NCI-H2029 treated with DMSO at 0.1 percent for 48 hours (cell line): ENCODE measurements at places on chromosomes 7 and 10.
A peak's percentile ranks its signal among the peaks of the same experiment; 100 is the strongest.

DNA sequence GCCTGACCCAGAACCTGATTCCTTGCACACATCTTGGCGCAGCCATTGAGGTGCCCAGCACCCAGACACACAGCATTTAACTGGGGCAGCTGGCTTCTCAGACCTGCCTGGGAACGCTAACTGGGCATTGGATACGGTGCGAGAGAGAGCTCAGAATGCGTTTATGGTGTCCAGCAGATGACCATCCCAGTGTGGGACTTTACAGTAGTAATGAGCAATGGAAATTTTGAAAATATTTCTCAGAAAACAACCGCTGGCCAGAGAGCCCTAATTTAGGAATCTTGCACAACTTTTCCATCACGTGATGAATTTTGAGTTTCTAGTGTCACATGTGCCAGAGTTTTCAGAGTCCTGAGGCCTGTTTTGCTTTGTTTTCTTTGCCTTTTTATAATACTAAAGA, 78.2 kb upstream of the SEC61G start:
- DNase-seq: no peak

DNA sequence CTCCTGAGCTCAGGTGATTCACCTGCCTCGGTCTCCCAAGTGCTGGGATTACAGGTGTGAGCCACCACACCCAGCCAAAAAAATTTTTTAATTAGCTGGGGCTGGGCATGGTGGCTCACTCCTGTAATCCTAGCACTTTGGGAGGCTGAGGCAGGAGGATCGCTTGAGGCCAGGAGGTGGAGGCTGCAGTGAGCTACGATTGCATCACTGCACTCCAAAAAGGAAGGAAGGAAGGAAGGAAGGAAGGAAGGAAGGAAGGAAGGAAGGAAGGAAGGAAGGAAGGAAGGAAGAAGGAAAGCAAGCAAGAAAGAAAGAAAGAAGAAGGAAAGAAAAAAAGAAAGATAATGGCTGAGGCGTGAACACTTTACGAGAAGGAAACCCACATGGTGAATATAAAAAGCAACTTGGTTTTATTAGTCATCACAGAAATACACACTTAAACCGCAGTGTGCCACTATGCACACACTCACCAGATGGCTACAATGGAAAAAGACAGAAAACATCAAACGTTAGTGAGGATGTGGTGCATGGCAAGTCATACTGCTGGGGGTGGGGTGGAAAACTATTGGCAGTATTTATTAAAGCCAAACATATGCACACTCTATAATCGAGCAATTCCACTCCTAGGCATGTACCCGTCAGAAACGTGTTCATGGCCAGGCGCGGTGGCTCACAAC, 4.4 kb upstream of the CCL26 start:
- no peak for DNase-seq

- no peak for DNase-seq
These were observed 468.6 kb downstream of the XPNPEP1 start for GRCh38 chr10:109454691-109455090.

- DNase-seq: no peak
These were observed 47.2 kb upstream of the RABGEF1 start for GRCh38 chr7:66693331-66693730.

GRCh38 chr7:75965617-75966016, 28.8 kb downstream of the TMEM120A start:
- no peak for DNase-seq

GRCh38 chr7:27812706-27813105, 72.7 kb downstream of the TAX1BP1 start:
- DNase-seq: no peak

DNA sequence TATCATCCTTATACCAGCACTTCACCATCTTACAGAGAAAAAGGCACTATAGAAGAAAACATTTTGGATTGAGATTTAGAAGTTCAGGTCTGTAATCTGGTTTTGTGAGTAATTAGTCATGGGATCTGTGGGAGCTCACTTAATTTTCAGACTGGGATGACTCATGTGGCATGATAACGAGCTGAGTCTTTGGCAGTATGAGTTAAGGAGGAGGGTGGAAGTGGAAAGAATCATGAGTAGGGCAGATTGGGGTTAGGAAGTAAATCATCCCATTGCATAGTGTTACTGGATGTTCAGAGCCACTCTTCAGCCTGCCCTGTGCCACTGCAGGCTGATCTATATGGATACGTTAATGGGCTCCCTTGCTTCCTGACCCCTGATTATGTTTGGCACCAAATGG, 64.9 kb downstream of the ZNF92 start:
- DNase-seq: no peak

DNA sequence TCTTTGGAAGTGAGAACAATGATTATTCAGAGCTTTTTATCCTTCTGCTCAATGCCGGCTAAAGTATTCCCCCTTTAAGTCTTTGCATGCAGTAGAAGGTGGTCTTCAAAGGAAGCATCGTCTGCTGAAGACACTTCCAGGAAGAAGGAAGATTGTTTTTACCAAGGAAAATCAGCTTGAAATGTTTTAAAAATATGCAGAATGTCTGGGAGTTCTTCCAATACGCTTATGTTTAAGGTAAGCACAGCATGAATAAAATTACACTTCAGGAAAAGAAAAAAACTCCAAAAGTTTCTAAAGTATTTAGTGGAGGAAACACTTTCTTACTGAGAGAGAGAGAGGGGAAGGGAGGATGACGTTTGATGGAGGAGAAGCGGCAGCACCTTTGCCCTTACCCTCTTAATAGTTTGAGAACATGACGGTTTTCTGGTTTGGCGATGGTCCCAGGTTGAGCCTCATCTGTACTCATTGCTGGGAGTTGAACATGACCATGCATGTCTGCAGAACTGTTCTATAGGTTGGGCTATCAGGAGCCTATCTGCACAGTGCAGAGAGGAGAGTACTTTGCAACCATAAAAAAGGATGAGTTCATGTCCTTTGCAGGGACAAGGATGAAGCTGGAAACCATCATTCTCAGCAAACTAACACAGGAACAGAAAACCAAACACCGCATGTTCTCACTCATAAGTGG, 338.1 kb downstream of the ACTR3B start:
- DNase-seq: no peak

- DNase-seq: no peak
These were observed 16.4 kb downstream of the ZNF487 start for GRCh38 chr10:43453266-43453831.

DNA sequence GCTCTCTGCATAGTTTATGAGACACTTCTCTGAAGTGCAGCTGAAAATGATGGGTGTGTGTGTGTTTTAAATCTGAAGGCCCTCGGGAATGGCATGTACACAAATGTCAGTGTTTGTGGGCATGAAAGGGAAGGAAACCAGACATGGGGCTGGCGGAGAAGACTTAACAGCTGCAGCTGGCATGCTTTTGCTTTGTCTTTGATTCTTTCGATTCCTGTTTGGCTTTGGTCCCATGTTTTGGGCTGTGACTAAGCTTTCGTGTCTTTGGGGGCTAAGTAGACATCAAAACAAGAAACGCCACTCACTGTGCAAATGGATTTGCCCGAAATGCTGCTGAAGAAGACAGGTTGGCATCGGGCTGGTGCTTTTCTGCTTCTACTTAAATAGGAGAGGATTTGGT, 179.3 kb downstream of the PFKFB3 start:
- no peak for DNase-seq

GRCh38 chr10:122363722-122364463, 10.6 kb upstream of the PLEKHA1 start:
- DNase-seq: no peak

- peak; percentile 65 for DNase-seq
These were observed 6.9 kb downstream of the FRAT2 start for GRCh38 chr10:97327348-97328294.

- DNase-seq: no peak
These were observed 7.6 kb downstream of the GDF2 start for GRCh38 chr10:47329855-47330254.

DNA sequence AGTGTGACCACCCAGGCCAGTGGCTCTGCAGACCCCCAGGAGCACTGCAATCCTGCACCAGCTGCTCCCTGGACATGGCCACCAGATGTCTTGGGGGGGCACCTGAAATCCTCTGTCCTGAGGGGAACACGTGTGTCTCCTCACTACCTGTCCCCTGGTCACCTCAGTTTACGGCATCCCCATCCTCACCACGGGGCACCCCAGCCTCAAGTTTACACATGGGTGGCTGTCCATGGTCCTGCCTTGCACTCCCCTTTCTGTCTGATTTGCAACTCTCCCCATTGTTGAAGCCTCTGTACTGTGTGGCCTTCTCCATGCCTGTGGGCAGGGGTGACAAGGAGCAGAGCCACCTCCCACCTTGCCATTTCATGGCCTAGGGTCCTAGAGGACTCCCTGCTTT, 67.2 kb downstream of the RAMP3 start:
- DNase-seq: no peak

- DNase-seq: no peak
These were observed 844.9 kb upstream of the PHF14 start for GRCh38 chr7:10128748-10129147.

GRCh38 chr10:67723601-67724000, 27.6 kb upstream of the CTNNA3 start:
- no peak for DNase-seq

GRCh38 chr10:104297697-104298660, 29.0 kb downstream of the GSTO2 start:
- DNase-seq: no peak

DNA sequence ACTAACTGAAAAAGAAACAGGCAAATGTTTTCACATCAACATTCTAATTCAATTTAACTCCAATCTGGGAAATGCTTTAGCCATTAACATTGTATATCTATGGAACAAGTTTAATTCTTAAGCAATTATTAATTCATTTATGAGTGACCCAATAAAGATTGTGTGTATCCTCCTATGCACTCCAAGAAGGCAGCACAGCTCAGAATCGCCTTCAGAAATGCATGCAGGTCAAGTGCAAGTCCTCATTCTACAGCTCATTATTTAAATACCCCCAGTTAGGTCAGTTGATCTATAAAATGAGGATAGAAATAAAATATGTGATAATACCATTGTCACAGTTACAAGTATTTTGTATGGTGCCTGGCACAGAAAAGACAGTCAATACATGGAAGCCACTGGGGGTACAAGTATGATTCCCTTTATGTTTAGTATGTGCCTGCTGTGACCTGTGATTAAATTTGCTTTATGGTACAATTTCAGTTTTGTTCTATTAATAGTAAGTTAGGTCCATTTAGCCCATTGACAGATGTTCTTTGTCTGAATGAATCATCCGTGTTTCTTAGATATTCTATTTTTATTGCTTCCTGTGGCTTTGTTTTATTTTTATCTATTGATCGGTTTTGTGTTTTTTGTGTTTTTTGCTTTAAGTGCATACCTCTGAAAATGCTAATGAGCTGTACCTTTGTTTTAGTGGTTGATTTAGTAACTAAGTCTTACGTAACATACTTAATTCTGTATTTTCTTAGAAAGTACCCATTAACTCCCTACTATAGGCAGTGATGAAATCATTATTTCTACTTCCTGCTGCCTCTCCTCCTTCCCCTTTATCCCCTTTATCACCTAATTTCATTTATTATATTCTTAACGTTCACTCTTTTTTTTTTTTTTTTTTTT, 42.8 kb downstream of the CPXM2 start:
- DNase-seq: no peak

DNA sequence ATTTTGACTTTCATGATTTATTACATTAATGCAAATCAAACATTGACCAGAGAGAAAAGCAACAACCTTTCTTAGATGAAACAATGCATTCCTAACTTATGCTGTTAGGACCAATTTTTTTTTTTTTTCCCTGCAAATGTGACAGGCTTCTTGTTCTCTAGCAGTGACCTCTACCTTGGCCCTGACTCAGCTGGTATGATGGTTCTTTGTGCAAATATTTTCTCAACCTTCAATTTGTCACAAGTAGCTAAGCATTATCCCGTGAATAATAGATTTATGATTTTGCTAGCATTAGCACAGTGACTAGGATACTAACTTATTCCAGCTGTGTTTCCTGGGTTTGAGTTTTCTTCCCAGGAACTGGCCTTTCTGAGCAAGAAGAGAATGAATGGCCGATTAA, 64.9 kb downstream of the PPP1R9A start:
- DNase-seq: no peak

DNA sequence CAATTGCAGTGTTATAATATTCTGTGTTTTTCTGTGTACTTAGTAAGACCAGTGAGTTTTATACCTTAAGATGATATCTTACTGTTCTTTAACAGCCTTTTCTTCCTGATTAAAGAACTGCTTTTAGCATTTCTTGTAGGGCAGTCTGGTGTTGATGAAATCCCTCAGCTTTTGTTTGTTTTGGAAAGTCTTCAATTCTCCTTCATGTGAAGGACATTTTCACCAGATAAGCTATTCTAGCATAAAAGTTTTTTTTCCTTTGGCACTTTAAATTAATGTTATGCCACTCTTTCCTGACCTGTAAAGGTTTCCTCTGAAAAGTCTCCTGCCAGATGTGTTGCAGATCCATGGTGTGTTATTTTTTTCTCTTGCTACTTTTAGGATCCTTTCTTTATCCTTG, 1059.8 kb downstream of the LRMDA start:
- no peak for DNase-seq

- DNase-seq: no peak
These were observed 654.2 kb downstream of the REEP3 start for GRCh38 chr10:64175271-64175962.

DNA sequence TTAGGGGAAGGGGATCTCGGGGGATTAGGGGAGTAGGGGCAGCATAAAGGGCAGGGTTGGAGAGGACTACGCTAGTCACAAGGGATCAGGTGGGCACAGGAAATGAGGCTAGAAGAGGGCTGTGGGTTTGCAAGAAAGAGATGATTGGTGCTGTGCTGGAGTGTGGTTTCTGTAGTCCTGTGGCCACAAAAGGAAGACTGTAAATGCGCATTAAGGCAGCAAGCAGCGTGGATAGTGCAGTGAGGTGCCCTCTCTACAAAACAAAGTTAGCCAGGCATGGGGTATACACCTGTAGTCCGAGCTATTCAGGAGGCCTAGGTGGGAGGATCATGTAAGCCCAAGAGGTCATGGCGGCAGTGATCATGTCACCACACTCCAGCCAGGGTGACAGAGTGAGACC, 212.1 kb downstream of the MLLT10 start:
- no peak for DNase-seq

DNA sequence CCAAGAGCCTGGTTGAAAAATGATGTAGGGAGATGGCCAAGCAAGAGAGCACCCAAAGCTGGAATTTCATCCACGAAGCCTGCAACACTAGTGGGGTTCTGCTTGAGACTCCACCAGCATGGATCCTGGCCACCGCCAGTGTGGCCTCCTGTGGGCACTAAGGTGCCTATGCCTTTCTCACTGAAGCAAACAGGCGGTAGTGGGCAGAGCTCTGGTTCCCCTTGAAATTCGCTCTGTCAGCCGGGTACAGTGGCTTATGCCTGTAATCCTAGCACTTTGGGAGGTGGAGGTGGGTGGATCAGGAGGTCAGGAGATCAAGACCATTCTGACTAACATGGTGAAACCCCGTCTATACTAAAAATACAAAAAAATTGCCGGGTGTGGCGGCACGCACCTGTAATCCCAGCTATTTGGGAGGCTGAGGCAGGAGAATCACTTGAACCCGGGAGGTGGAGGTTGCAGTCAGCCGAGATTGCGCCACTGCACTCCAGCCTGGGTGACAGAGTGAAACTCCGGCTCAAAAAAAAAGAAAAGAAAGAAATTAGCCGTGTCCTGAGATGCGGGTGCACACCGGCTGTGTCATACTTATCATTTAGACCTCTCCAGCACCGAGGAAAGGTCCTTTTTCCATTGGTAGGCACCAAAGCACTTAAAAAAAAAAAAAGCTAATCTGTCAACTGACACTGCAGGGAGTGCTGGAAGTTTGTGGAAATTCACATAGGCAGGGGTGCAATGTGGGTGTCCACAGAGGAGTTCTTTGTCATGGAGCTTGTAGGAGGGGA, 28.3 kb downstream of the CCM2 start:
- DNase-seq: no peak
